SHP77 (cell line): ENCODE measurements at places on chromosomes 7 and 10.

DNA sequence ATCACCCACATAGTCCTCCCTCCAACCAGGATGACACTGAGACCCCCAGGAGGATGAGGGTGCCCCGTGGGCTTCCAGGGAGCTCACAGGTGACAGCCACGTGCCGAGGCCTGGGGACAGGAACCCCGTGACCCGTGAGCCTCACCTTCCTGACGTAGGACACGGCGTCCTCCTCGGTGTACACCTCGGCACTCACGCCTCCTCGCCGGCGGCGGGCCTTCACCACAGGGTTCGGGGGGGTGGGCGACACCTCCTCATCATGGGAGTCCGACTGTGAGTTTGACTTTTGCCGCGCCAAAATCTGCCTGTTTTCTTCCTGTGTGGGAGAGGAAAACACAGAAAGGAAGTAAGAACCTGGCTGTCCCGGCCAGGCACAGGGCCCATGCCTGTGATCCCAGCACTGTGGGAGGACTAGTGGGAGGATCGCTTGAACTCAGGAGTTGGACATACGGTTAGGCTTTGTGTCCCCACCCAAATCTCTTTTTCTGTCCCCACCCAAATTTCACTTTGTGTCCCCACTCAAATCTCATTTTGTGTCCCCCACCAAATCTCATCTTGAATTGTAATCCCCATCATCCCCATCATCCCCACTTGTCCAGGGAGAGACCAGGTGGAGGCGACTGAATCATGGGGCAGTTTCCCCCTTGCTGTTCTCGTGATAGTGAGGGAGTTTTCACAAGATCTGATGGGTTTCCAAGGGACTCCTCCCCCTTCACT lies 45.9 kb upstream of the DNAAF5 start:
- DNase-seq: no peak

DNA sequence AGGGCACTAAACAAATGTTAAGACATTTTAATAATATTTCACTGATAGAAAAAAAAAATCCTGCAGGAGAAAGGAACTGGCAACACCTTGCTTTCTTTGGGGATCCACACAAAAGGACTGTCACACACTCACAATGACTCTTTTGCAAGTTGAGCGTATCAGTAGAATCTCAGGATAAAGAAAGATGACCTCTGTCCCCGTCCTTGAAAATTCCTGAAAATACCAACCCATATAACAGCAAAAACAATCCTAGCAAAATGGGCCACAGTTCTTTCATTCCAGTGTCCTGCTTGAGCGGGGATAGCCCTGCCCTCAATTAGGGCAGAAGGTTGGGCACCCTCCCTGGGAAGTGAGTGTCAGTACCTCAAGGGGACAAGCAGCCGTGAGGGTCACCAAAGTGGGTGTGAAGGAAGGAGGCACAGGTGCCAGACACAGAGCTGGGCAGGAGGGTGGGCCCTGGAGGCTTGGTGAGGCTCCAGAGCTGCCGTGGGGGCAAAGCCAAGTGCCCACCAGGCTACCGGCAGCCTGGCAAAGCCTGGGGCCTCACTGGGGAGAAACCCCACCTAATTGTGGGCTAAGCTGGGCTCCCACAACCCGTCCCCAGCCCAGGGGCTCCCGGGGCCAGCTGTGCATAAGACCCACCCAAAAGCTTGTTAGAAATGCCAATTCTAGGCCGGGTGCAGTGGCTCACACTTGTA lies 2.8 kb downstream of the WDR86 start:
- DNase-seq: no peak

DNA sequence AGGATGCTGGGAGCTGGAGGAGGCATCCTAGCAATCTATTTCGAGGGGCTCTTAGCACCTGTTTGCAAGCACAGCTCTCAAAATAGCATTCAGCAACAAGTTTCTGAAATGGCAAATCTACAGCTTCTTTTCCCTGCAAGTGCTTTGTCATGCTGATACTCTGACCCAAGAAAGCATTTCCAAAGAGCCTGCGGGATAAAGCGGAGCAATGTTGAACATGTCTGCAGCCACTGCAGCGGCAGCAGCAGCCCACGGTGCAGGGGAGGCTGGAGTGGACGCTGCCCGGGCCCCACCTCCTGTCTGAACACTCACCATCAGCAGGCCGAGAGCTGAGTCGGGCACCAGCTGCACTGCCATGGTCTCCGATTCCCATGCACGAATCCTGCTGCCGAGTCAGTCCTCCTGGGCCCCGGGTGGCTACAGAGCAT lies 964 bp downstream of the FRMD4A start:
- no peak for DNase-seq

DNA sequence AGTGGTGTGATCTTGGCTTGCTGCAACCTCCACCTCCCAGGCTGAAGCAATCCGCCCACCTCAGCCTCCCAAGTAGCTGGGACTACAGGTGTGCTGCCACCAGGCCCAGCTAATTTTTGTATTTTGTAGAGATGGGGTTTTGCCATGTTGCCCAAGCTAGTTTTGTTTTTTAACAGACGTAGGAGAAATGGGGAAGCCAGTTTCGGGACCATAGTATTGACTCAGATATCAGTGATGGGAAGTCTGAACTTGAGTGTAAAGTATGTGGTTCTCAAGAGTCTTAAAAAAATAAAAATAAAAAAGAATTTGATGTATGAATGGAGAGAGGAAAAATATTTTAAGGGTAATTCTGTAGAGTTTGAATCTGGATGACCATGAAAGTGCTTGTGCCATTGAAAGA lies 34.2 kb downstream of the SP4 start:
- no peak for DNase-seq

DNA sequence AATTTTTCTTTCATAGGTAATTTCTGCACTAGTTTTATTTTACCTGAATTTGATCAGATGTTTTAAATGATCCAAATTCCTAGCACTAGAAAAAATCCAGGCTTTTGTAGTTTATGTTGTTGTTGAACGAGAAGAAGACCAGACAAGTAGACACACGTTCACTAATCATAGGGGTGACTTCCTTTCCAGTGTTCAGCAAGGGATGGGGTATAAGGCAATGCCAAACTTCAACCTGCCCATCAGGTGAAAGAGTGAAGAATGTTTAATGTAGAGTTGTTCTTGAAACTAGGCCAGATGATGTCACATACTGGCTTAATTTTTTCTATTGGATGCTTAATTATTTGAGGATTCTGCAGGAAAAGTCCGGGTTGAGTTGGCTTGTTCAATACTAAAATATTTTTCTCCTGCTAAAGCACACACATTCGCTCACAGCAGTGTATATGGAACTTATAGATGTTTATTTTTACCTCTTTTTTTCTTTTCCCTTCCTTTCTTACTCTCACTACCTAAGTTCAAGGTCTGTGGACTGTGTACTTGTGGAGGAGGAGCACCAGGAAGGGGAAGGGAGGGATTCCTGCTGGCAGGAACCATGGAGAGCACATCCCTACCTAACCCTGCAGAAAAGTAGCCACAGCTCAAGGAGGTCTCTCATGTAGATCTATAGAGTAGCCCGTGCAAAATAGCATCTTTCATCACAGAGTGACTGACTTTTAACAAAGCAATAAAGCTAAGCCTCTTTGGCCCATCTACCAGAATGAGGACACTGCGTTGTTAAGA lies 23.1 kb upstream of the AKR1E2 start:
- DNase-seq: no peak
